ENCODE measurements at places on chromosomes 12 and 14. TPM values are rescaled to one million over a fixed set of nuclear protein-coding genes. Genes with fewer than 3 reads are reported as not detected.

The TPPP2 gene
- not detected for total RNA-seq

The SERPINA1 gene
- not detected for total RNA-seq

The RIPK3 gene
- total RNA-seq: 18.8 TPM

The SLC15A4 gene
- 72.8 TPM for total RNA-seq

The GPR68 gene
- total RNA-seq: 0.84 TPM

The CLEC2B gene
- 1.8 TPM for total RNA-seq

The FOXN4 gene
- total RNA-seq: 5.1 TPM

The DLK1 gene
- not detected for total RNA-seq

The SSTR1 gene
- not detected for total RNA-seq

The ZDHHC22 gene
- not detected for total RNA-seq

The RFLNA gene
- total RNA-seq: not detected

The RPL36AL gene
- 306 TPM for total RNA-seq

The IAPP gene
- total RNA-seq: not detected

The C12orf54 gene
- not detected for total RNA-seq

The B4GALNT1 gene
- total RNA-seq: 3.1 TPM

The RASSF9 gene
- not detected for total RNA-seq

The RPL10L gene
- not detected for total RNA-seq

The TAS2R43 gene
- total RNA-seq: 3.0 TPM

The CFAP251 gene
- 4.8 TPM for total RNA-seq

The TEX22 gene
- total RNA-seq: 9.2 TPM

The CLEC4C gene
- total RNA-seq: not detected

The LRRC43 gene
- not detected for total RNA-seq

The ACOT4 gene
- not detected for total RNA-seq

The SLC16A7 gene
- 30.7 TPM for total RNA-seq

The TSPAN9 gene
- 0.74 TPM for total RNA-seq

The REP15 gene
- not detected for total RNA-seq

The ANKRD52 gene
- total RNA-seq: 35.0 TPM

The COX8C gene
- not detected for total RNA-seq

The CD27 gene
- total RNA-seq: 48.3 TPM
